ENCODE measurements at places on chromosomes 1 and 21.

- DNase-seq, result no peak
Observed at GRCh38 chr1:90977522-90977921, 44.3 kb downstream of the ZNF644 start.

GRCh38 chr1:235932090-235932510, 65.4 kb upstream of the LYST start:
- DNase-seq, result no peak

- DNase-seq, result no peak
Observed at GRCh38 chr1:167739752-167740151, 18.0 kb downstream of the MPZL1 start.

DNA sequence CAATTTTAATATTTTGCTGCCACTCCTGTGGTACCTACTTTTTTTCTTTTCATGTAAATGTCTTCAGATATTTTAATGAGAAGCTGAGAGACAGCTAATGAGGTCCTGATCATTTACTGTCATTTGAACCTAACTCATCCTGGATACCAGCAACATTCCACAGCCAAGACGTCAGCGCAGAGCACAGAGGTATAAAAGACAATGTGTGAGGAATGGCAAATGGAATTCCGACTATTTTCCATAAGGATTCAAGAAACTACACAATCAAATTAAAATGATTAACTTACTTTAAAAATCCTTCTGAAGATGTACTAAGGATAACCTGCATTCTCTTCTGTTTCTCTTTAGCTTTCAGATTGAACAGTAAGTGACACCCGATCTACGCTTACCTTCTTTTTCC, 38.8 kb downstream of the HEATR1 start:
- peak; percentile 5 for DNase-seq

DNA sequence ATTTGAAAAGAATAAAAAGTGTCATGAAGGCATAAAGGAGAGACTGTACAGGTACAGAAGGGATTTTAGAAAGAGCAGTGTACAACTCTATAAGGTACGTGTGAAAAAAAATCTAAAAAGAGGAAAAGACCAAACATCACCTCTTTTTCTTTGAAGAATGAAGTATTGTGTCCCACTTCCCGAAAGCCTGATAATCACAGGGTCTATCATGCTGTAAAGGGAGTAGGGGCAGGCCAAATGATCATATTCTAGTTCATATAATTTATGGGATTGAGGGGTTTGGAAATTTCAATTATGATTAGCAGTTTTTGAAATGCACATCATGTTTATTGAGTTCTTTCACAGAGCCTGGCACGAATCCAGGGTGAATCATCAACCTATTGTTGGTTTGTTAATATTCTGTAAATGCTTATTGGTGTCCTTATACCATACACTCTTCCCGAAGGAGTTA, 910 bp upstream of the RERE start:
- peak; percentile 79 for DNase-seq

DNA sequence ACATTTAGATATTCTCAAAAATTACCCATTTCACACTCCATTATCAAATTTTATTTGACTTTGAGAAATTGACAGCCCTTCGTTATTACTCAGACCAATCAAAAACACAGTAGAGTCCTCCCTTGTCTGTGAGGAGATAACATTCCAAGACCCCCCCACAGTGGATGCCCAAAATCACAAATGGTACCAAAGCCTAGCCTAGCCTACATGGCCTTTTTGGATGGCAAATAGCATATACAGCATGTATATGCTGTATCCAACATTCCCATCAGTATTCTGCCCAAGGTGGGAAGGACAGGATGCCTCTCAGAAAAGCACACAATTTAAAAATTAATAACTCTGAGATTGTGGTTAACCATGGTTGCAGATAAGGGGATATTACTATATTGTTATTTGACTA, 17.3 kb downstream of the SFPQ start:
- no peak for DNase-seq

DNA sequence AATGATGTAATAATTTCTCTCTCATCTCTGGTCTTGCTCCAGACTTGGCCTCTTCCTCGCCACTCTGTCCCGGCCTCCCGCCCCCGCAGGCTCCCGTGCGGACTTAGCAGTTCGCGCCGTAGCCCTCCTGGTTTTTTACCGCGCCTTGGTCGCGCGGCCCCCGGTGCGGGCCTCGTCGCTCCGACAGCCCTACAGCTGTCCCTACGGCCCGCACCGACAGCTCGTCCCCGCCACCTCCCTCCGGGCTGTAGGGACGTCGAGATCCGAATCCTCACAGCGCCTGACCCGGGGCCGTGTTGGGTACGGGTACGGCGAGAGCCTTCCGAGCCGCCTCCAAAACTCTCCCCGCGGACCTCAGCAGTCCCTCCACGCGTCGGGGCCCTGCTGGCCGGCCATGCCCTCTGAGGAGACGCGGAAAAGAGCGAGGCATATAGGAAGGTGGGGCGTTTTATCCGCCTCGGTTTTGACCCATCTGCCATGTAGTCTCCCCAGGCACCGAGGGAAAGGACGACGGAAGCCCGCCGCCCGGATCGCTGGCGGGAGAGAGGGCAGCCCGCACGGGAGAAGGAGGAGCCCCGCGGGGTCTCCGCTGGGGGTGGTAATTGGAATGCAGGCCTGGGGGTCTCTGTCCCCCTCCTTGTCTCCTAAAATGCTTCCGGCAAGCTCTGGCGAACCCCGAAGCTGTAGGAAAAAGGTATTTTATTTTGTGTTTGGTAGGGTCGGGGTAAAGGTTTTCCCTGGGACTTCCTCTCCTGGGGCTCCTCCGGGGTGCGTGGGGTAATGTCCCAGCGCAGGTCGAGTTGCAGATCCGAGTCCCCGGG, 3.3 kb downstream of the LHX4 start:
- no peak for DNase-seq

GRCh38 chr1:17648457-17649145, 106.5 kb upstream of the ACTL8 start:
- no peak for DNase-seq

DNA sequence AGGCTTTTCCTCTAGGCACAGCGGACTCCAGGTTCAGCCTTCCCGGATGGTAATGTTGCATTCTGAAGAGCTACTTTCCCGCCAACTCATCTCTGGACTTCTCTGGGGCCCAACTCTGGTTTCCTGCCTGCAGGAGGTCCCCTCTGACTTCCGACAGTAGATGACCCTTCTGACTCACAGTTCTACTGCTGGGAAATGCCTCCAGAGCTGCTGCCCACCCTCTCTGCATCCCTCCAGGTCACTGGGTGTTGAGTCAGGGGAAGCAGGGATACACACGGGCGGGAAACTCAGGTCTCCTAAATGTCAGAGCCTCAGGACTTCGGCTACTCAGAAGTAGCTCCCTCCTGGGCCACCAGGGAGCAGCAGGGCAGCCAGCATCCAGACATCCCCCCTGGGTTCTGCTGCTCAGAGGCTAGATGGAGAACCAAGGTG, 2.1 kb upstream of the KIF21B start:
- DNase-seq, result peak; percentile 68

GRCh38 chr1:227946624-227947385, 927 bp downstream of the WNT9A start:
- DNase-seq, result peak; percentile 44

DNA sequence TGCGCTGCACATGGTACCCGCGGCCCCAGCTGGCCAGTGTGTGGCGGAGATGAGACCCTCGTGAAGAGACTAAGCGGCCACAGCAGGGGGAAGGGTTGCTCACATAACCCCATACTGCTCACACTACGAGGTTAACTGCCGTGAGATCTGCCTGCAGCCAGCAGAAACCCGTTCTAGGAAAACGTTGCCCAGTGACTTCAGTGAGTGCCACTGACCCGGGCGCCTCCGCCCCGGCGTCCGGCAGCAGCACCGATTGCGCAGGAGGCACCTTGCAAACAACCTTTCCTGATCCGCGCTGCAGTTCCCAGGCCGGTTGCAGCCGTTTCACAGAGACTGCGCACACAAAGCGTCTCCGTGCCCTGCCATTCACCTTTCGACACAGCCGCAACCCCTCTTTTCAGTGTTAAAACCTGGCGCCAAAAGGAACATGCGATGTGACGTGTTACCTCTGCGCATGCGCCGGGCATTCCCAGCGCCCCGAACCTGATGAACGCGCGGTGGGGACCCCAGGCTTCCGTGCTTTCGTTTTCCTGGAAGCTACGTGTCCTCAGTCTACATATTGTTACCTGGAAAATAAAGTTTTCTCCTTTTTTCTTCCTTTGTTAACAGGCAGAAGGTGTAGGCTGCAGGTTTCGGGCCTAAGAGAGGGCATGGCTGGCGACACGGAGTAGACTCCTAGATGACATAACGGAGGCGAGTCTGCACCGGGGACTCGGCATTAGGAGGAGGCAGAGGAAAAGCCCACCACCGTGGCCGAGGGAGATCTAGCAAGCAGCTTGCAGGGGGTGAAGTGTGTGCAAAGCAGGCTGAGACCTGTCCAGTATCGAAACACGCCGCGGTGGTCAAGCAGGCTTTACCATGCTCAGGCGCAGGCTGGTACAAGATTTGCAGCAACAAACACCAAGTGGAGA, 8.9 kb downstream of the VPS26C start:
- peak; percentile 50 for DNase-seq

GRCh38 chr1:111214884-111215283, 12.6 kb upstream of the CHI3L2 start:
- DNase-seq, result no peak

DNA sequence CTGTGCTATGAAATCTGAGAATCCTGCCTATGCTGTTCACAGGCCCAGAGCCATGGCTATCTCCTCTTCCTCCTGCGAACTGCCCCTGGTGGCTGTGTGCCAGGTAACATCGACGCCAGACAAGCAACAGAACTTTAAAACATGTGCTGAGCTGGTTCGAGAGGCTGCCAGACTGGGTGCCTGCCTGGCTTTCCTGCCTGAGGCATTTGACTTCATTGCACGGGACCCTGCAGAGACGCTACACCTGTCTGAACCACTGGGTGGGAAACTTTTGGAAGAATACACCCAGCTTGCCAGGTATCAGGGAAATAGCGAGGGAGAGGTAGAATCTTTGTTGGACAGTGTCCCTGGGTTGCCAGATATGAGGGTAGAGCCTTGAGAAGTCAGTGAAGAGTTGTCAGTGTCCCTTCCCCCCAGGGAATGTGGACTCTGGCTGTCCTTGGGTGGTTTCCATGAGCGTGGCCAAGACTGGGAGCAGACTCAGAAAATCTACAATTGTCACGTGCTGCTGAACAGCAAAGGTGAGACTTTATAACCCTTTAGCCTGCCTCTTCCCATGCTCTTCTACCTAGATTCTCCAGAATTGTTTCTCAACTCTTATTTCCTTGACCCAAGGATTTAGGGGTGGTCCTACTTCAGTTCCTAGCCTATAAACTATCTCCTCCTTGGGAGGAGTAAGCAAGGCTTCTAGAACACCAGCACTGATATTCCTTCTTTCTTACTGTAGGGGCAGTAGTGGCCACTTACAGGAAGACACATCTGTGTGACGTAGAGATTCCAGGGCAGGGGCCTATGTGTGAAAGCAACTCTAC, 1.4 kb downstream of the NIT1 start:
- DNase-seq, result peak; percentile 73

Data from fibroblast of upper back skin (primary cell).